ENCODE measurements at places on chromosomes 4 and X. TPM values are rescaled to one million over a fixed set of nuclear protein-coding genes. Genes with fewer than 3 reads are reported as not detected.

DNA sequence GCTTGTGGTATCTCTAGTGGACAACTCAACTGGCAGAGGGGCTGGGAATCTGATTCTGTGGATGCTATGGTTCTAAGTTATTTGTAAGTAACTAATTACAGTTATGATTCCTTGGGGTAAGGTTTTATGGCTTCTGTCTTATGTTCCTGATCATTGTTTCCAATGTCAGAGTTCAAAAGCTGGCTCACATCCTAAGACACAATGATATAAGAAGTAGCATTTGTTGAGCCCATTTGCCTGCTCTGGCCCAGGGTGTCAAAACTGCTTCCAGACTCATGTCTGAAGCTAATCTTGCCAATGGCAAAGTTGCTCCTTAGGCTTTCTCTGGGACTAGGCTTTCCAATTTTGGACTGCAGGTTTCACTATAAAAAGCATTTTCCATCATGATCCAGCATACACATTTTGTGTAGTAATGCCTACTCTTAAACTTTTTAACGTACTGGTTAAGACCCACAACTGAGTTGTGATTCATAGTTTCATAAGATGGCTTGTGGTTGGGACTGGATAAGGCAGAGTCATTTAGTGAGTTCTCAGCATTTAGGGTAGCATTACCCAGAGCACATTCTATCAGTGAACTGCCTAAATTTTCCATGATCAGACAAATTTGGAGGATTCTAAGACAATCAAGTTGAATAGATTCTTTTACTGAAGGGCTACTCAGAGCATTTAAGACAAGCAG, 50.0 kb downstream of the CCNI start:
- DNase-seq: no peak

GRCh38 chrX:65551086-65551485, 16.5 kb upstream of the LAS1L start:
- DNase-seq: no peak

Gene IQSEC2
- total RNA-seq: 19.9 TPM

DNA sequence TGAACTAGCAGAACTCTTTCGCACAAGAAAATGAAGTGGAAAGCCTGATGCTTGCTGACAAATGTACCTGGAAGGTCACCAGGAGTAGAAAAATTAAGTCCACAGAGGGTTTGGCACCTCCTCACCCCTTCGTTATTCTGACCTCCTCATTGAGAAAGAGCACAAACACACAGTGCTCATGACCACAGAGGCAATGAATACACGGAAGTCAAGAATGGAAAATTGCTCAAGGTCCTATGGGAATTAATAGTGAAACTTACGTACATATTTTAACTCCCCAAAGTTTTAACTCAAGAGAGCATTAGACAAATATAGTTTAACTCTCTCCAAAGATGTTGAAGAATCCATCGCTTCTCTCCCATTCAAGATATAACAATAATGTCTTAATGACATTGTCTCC, 83.6 kb upstream of the CAMK2D start:
- no peak for DNase-seq

GRCh38 chrX:26649534-26649933, 433.6 kb downstream of the MAGEB5 start:
- DNase-seq: peak; percentile 14

Gene GLUD2
- 135 TPM for total RNA-seq

Gene CTAG1B
- total RNA-seq: 20.3 TPM

- DNase-seq: no peak
Measured at GRCh38 chr4:41658163-41658562, 90.4 kb downstream of the PHOX2B start.

DNA sequence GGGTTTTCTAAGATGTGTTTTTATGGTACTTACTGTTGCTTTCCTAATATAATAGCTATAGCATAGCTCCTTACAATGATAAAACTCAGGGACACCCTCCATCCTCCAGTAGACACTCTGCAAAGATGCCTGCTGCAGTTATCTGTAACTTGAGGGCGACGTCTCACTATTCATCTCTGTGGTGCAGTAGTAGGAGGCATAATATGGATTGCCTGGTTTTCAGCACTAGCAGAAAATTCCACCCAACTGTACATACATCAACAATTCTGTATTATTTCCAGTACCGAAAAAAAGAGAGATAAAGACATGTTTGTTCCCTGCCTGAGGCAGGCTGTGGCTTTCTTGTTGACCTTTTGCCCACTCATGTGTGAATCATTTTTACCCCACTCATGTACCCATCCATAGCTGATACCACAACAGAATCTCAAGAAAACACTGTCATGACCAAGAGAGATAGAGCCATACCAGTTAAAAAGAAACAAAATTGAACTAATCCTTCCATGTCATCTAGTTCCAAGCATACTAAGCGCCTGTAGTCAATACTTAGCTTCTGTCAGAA, 220.1 kb downstream of the RAB28 start:
- DNase-seq: no peak

GRCh38 chr4:114911111-114911510, 202.3 kb downstream of the NDST4 start:
- no peak for DNase-seq

DNA sequence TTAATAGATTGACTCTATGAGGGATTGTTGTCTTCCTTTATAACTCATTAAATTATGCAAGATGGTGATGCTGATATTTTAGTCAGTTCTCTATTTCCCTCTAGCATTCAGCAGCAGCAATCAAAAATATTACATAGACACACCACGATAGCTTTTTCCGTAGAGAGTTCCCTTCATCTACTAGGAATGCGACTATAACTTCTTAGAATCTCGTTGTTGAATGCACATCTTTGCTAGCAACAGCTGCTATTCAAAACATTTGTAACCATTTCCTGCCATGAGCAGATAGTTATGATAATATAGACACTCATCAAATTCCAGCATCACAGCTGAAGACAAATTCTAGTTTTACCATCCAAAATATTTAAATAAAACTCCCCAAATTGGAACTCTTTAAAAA, 147.4 kb upstream of the FGF13 start:
- DNase-seq: no peak

Gene RBM46
- 27.3 TPM for total RNA-seq

DNA sequence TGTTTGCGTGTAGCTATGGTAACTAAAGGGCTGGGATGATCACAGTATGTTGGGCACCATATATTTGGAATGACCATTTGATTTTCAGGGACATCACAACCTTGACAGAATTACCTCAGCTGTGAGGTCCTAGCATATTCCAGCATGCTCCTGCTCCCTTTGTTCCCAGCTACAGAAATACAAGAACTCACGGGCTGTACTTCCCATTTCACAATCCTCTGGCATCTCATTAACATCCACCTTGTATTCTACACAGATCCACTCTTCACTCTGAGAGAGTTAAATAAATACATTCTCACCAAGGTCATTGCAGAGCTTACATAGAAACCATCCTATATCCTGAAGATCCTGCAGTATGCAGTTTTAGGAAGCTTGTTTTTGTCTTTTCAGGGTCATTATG, 169.7 kb downstream of the FRMPD4 start:
- DNase-seq: no peak

Gene ATP1B4
- total RNA-seq: 0.08 TPM

- DNase-seq: peak; percentile 32
Measured at GRCh38 chr4:38673130-38673978, 9.4 kb downstream of the KLF3 start.

Gene AFAP1
- total RNA-seq: 52.4 TPM

Gene IL2RG
- total RNA-seq: 7.7 TPM

DNA sequence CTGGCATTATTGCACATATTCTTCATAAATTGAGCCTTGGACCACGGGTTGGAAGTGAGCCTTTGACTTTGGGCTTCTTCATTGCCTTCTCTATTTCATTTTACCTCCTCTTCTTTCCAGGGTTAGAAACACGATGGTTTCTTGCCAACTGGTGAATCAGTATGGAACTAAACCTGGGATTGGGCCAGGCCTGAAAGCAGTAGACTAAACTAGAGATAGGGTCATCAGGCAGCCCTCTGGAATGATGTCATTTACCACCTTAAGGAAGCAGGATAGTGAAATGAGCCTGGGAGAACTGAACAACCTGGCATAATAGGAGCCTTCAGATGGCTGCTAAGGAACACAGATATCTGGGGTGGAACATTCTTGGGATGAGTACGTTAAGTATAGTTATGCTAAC, 67.5 kb upstream of the ATP8A1 start:
- DNase-seq: no peak

DNA sequence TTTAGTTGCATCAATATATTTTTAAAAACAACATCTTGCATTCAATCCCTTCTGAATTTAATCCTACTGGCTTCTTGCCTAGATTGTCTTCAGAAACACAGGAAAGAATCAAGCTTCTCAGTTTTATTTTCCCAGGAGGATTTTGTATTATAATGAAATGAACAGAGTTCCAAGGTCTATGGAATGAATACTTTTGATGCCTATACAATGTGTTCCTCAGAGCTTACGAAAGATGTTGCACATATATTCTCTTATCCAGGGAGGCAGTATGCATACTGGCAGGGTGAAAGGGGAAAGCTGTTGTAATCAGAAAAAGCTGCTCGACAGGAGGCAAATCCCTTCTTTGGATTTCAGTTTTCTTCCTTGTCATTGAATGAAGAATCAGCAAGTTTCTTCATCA, 8.8 kb downstream of the TMPRSS11D start:
- DNase-seq: no peak

DNA sequence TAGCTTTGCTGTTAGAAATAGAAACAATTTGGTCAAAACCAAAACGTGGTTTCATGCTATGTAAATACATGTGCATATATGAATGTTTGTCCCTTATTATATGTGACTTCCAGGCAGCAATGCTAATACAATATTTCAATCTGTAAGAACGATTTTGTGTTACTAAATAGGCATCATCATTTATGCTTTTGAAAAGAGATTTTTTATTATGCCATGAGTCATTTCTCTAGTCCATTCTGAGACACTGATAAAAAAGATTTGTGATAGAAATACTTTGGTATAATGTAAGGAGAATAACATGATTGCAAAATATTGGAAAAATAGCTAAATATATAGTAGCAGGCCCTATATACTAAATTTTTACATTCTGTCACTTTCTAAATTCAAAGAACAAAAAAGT, 28.9 kb downstream of the SYNPO2 start:
- DNase-seq: no peak

DNA sequence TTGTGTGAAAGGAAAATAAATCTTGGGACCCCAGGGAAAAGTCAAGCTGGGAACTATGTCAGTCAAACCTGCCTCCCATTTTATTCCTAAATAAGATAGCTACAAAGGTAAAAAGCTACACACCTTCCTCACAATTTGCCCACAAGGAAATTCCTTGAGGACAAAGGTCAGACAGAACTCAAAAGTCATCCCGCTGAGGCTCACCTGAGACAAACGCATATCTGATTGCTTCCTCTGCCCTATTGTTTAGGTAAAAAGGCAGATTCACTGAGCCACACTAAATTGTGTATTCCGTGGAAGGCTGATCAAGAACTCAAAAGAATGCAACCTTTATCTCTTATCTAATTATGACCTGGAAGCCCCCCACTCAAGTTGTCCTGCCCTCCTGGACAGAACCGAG, 58.7 kb upstream of the MAML3 start:
- DNase-seq: no peak

DNA sequence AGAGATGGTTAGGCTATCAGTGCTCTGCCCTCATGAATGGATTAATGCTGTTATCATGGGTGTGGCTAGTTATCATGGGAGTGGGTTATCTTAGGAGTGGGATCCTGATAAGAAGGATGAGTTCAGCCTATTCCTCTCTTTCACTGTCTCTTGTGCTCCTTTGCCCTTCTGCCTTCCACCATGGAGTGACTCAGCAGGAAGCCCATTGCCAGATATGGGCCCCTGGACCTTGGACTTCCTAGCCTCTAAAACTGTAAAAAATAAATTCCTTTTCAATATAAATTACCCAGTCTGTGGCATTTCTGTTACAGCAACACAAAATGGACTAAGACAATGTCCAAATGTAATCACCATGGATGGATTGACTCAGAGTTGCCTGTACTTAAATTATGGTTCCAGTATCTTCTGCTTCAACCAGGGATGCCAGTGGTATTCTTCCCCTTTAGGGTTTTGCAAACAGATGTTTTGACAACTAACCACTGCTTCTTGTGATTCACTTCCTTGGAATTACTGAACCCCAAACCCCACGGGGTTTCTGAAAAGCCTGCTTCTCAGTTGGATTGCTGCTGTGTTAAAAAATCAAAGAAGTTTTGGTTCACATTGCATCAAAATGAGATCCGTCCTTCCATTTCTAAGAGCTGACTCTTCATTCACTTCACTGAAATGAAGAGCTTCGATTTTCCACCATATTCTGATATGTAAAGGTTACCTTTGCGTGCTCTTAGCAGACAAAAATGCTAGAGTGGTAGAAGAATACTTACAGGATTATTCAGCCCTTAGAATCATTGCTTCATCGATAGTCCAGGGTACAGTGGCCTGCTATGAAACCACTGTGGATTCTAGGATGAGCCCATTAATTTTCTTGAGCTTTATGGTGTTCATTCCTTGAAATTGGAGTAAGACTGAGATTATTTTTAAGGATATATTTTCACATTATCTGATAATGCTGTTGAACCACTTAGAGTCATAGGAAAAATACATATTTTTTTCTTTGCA, 107.7 kb downstream of the FRMPD4 start:
- DNase-seq: no peak

Gene COL4A5
- 33.0 TPM for total RNA-seq

Gene UGT8
- 5.6 TPM for total RNA-seq

DNA sequence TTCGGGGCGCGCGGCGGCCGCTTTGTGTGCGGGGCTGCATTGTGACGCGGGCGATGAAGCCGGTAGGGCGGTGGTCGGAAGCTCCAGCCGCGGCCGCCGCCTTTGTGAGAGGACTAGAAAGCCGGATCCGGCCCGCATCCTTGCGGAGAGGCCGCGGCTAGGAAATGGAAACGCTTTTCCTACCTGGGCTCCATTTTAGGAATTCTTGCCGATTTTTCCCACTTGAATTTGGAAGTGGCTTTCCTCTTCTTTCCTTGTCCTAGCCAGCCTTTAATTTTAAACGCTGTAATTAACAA, 708 bp downstream of the TMSB4X start:
- no peak for DNase-seq

DNA sequence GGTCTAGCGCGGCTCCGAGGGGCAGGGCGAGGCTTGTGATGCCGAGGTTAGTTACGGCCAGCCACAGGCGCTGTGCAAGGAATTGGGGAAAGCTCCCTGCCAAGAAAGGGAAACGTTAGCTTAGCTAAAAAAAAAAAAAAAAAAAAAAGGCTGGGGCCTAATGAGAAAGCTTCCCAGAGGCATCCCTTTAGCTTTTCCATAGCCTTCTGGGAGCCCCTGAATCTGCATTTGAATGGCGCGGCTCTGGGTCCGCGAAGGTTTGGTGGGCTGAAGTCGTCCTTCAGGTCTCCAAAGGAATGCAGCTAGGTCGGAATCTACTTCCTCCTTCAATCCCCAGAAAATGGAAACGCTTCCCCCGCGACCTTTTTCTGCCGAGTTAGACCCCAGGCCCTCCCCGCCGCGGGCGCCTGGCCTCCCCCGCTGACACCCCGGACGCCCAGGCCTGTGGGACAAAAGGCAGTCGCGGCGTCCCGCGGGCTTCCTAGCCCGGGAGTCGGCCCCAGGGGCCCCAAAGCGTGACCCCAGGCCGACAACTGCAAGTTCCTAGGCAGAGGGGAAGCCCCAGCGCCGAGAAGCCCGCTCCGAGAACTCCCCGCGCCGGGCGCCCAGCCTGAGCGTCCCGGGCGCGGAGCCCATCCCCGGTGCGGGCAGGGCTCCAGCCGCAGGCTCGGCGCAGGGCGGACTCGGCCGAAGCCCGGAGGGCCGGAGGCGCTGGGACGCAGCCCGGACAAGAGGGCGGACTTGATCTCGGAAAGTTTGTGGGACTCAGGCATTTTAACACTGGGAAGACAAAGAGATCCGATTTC, 605 bp upstream of the FAT1 start:
- peak; percentile 49 for DNase-seq

Data from testis (tissue), 5 donors.